Activated gamma-delta T cell (primary cell): ENCODE measurements at places on chromosomes 6 and 20.

GRCh38 chr6:136609873-136610706 is 59.9 kb upstream of the MAP7 start:
- no peak for DNase-seq

DNA sequence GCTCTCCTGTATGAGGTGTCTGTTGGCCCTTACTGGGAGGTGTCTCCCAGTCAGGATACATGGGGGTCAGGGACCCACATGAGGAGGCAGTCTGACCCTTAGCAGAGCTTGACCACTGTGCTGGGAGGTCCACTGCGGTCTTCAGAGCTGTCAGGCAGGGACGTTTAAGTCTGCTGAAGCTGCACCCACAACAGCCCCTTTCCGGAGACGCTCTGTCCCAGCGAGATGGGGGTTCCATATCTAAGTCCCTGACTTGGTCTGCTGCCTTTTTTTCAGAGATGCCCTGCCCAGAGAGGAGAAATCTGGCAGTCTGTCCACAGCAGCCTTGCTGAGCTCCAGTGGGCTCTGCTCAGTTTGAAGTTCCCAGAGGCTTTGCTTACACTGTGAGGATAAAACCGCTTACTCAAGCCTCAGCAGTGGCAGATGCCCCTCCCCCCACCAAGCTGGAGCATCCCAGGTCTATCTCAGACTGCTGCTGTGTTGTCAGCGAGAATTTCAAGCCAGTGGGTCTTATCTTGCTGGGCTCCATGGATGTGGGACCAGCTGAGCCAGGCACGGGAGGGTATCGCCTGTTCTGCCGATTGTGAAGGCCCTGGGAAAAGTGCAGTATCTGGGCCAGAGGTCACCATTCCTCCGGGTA is 36.3 kb upstream of the IBTK start:
- no peak for DNase-seq

GRCh38 chr20:58570204-58570859 is 55.1 kb upstream of the APCDD1L start:
- no peak for DNase-seq

DNA sequence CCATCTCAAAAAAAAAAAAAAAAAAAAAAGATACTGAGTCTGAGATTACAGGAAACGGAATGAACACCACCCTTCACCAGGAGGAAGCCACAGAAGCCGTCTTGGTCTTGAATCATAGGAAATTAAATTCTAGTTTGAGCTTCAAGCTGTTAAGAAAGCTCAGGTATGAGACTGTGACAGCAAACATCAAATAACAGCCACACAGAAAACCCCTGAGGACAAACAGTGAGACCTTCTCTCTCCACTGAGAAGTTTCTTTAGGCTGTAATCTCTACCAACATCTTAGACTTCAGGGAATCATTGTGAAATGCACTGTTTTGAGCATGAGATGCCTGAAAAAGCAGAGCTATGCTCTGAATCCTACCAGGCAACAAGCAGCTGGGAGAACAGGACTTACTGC is 30.8 kb downstream of the PDE10A start:
- DNase-seq = no peak

- no peak for DNase-seq
Observed at GRCh38 chr6:107132330-107132954, 17.1 kb upstream of the BEND3 start.

- DNase-seq = no peak
Observed at GRCh38 chr6:106475284-106475683, 114.8 kb downstream of the CRYBG1 start.

DNA sequence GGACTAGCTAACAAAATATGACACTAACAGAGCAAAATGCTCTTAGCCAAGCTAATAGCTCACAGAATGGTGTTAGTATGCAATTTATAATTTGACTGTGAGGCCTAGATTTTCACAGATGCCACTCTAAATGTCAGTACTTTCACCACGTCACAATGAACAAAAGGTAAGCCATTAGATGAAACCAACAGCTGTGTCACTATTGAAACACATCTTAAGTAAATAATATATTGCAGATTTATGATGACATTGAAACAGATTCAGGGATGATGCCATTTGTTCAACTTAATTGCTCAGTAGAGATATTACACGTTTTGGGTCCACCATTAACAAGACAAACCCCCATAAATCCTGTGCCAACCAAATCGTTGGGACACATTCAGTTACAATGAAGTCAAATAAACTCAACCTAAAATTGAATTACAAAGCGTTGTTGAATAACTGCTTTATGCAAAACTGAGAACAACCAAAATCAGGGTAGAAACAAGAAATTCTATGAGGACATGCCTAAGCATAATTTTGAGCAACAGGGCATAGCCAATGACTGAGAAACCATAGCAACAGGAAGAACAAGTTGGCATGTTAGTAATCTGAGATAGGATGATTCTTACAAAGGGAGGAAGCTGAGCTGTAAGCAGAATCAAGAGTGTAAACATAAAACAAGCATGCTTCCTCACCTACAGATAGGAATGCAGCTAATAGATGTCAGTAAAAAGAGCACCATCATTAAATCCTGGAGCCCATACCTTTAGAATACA is 85.6 kb upstream of the KHDRBS2 start:
- DNase-seq = no peak
